ENCODE measurements at places on chromosomes 3 and 15.

DNA sequence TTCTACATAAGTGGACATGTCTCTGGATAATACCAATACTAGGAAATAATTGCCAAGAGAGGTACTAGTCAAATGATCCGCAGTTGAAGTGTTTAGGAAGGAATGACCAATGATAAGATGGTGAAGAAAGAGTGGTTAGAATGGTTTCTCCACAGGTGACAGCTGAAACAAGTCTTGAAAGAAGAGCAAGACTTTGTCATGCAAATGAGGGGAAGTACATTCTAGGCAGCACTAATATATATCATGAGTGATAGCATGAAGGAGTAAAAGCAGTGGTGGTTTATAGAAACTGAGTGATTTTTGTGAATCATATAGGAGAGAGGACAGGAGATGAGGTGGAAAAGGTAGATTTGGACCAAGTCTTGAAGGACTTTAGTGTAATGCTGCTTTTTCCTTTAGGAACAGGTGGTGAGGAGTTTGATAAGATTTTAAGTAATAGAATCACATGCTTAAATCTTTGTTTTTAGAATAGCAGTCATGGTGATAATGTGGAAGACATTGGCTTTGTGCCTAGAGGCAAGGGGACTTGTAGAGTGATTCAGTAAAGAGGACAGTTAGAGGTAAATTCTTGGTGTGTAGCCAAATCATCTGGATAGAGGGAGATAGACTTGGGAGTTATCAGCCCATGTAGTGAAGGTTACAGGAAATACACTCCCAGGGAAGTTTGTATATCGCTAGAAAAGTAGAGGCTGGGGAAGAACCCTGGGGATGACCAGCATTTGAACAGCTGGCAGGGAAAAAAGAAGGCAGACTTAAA, 31.9 kb downstream of the SLMAP start:
- no peak for DNase-seq

DNA sequence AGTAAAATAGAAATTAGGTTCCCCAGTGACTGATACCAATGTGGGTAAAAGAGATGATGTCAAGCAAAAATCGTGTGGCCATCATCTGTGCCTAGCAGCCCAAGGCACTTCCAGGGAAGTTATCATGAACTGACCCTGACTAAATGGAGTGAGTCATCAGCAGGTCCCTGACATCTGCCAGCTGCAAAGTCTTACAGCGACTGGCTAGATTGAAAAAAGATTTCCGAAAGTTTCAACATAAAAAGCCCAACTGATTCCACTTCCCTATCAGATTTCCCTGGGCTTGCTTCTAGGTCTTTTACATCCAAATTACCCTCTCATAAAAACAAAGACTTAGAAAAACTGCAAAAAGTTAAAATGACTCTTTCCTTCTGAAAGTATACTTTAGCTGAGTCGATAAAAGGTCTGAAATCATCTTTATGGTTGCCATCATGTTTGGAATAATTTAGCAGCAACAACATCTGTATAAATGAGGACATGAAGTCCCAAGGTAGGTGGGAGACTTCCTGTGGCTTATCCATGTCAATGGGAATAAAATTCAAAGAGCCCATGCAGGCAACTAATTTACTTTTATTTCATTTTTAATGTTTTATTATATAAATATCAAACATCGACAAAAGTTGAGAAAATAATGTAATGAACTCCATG, 342.8 kb downstream of the ERC2 start:
- no peak for DNase-seq

DNA sequence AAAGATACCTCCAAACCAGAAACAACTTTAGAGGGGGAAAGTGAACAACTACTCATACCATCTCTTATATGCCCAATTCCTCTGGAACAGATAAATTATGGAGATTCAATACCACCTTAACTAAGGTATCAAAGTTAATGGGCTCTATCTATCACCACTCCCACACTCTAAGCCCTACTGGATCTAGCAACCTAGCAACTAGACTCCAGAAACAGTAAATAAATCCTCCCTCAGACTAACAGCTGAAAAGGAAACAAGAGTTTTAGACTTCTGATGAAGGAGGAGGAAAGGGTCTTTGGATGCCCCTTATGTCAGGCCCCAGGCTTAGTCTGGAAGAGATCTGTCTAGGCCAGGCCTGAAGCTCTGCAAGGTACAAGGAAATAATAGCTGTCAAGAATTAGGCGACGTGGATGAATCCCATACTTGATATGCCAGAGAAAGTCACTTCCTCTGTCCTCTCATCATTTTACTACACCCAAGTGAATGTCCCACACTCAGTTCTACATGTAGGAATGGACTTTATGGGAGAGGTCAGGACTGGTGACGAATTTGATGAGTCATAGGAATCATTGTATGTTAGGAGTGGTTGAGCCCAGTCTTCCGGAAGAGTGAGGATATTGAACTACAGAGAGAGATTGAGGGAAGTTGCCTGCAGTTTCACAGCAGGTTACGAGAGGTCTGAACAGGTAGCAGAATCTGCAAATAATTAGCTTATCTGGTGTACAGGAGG, 113.8 kb downstream of the AKAP13 start:
- DNase-seq = no peak

DNA sequence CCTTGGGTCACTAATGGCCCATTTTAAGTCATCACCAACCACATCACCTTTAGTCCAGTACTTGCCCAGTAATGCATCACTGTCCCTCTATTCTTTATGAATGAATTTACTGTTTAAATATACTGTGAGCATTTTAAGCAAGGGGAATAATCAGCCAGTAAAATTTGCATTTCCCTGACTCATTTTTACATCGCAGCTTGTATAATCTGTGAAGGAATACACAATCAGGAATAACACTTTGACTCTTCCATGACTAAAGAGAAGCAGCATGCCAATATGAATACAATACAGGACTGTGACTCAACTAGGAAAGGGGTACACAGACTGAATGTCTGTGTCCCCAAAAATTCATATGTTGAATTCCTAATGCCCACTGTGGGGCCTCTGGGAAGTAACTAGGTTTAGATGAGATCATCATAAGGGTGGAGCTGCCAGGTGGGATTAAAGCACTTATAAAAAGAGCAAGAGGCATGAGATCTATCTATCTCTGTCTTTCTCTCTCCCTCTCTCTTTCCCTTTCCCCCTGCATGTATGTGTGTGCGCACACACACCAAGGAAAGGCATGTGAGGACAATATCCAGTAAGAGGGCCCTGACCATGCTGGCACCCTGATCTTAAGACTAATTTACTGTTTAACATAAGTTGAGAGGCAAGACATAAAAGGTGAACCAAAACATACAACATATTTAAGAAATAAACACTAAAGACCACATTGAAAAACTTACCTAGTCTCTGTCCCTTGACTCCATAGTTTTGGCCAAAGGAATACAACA, 12.1 kb downstream of the B4GALT4 start:
- DNase-seq = no peak

DNA sequence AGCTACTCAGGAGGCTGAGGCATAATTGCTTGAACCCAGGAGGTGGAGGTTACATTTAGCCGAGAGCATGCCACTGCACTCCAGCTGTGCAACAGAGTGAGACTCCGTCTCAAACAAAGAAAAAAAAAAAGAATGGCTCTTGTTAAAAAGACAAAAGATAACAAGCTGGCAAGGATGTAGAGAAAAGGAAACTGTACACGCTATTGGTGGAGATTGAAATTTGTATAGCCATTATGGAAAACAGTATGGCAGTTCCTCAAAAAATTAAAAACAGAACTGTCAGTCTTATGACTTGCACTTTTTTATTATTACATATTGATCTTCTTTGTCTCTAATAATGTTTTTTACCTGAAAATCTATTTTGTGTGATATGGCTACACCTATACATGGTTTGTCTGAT, 41.9 kb downstream of the MEX3B start:
- no peak for DNase-seq

DNA sequence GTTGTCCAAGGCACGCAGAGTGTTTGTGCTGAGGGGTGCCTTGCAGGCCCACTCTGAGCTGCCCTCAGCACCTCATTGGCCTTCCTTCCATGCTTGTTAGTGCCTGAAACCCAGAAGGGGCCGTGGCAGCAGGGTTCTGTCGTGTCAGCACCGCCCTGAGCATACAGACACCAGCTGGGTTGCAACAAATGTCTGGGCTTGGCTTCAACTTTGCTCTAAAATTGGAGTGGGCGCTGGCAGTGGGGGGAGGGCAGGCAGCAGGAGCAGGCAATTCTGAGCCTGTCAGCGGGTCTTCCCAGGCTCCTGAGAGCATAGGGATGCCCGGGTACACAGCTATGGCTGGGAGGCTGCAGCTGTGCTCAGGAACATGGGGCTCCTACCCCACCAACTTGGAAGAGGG, 464.3 kb downstream of the EPHA3 start:
- DNase-seq = no peak

DNA sequence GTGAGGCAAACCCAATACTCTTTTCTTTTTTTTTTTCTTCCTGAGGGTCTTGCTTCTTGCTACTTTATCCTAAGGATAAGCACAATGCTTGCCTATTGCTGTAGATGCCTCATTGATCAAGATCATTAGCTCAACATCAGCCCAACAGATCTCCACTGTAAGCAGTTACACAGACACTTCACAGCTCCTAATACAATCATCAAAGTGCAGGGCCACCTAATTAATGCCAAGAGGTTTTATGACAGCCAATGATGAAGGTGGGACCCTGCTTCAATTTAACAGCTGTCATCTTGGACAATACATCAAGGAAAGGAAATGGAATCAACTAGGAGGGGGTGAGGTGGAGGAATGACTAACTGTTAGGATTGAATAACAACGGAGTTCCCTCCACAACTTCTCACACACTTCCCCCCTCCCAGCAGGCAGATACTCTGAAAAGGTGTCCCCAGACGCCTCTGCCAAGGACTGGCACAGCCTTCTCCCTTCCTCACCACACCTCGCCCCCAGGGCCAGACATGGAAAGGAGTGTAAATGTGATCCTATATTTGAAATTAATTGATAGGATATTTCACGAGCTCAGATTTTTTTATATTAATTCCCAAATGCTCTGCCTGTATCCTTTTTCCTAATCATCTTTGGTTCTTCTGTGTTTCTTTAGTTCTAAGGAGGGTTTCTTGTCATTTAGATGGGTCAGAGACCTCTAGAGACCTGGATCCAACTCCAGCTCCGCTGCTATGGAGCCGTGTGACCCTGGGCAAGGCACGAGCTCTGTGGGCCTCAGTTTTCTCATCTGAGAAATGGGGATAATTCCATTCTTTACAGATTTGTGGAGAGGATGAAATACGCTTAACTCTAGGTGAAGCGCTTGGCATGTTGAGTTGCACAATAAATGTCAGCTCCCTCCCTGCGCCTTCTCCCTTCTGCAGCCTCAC, 1.2 kb downstream of the DCLK3 start:
- no peak for DNase-seq

- DNase-seq = no peak
Measured at GRCh38 chr3:15513810-15514662, 7.5 kb downstream of the COLQ start.

GRCh38 chr15:82790321-82790720, 15.5 kb downstream of the FSD2 start:
- DNase-seq = no peak

- no peak for DNase-seq
Measured at GRCh38 chr3:67635806-67636205, 18.6 kb downstream of the SUCLG2 start.

DNA sequence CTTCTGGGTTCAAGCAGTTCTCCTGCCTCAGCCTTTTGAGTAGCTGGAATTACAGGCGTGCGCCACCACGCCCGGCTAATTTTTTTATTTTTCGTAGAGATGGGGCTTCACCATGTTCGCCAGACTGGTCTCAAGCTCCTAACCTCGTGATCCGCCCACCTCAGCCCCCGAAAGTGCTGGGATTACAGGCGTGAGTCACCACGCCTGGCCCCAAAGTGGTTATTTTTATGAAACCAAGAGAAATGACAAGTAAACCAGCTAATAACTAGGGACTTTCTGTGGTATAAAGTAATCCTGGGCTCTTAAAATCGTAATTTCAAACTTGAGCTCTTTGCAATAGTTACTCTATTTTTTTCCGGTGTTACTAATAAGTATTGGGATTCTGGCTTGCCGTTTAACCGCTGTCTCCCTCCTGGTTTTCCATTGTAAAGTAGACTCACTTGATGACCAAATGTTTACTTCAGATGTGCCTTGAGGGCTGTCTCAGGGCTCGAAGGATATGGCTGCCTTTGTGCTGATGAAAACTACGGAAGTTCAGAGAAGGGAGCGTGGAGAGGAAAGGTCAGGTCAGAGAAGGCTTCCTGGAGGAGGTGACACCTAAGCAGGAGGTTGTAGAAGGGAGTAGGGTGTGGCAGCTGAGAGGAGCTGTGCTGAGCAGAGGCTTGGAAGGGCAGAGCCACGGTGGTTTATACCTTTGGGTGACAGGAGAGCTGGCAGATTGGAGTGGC, 4.2 kb downstream of the ZSCAN2 start:
- peak; percentile 22 for DNase-seq

GRCh38 chr15:47998619-47999019, 122.2 kb upstream of the SLC24A5 start:
- no peak for DNase-seq

DNA sequence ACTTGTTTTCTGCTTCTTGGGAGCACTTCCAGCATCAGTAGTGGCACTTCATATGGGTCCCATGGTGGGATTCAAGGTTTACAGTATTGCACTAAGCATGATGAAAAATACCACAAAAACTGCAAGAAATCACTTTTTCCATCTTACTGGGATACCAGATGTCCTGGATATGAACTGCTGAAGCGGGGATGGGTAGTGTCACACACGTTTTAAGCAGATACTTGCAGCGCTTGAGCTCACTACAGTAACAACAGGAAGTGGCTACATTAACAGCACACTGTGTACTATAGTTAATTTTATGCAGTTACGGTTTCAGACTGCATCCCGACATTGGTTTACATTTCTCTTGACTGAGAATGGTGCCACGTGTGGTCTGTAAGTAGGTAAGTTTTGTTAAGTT, 3.5 kb upstream of the ISG20 start:
- peak; percentile 76 for DNase-seq

- DNase-seq = no peak
Measured at GRCh38 chr15:78396186-78396814, 41.7 kb upstream of the IREB2 start.

- no peak for DNase-seq
Measured at GRCh38 chr3:24548278-24548677, 53.6 kb upstream of the THRB start.

DNA sequence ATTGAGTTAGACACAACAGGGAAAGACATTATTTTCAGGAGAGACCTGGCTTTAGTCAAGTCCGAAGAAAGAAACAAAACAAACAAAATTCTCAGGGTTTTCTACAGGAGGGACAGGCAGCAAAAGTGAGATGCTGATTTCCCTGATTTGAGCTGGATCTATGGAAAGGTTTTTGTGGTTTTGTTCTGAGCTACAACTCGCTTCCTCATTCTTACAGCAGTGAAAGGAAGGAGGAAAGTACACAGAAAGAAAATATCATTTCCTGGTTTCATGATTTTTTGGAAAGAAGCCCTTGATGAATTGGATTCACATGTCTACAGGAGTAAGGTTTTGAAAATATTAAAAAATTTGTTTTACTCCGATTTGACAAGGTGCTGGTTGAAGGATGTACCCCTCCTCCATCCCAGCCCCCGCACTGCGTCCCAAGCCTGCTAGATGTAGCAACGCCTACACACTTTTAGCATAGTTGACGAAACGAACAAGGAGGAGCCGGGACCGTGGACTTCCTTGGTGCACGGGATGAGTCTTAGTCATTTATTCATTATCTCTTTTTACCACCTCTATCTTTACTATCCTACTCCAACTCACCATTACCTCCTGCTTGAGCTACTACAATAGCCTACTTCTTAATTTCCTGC, 10.8 kb downstream of the PRICKLE2 start:
- DNase-seq = no peak

- no peak for DNase-seq
Measured at GRCh38 chr3:117543521-117543920, 833.9 kb downstream of the TUSC7 start.

Data from CD4-positive, alpha-beta T cell treated with Interleukin-12 subunit alpha and Interleukin-12 subunit beta, for 1 hour (primary cell).